Activated CD4-positive, alpha-beta memory T cell treated with anti-CD3 and anti-CD28 coated beads, Interleukin-2, amount 10 ng/mL, durations not matched to agents 7 days and 5 days (primary cell): ENCODE measurements at places on chromosomes 5 and 9. TPM values are rescaled to one million over a fixed set of nuclear protein-coding genes. Genes with fewer than 3 reads are reported as not detected.

DNA sequence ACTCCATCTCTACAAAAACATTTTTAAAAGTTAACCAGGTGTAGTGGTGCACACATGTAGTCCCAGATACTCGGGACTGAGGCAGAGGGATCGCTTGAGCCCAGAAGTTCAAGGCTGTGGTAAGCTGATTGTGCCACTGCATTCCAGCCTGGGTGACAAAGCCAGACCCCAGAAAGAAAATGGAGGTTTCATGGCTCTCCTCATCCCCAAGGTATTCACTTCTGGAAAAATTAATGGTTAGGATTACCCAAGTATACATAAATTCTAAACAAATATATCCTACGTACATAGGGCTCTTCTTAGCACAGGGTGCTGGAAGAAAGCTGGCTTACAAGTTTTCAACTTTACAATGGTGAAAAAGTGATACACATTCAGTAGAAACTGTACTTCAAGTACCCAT, 18.6 kb upstream of the RECK start:
- no peak overlapping the region for H3K27ac ChIP-seq
- H3K36me3 ChIP-seq = no peaks in the 10 kb centered on the region
- no peak for DNase-seq
- peaks cover 12% of the 10 kb centered on the region for H3K27me3 ChIP-seq
- no peak overlapping the region for H3K4me3 ChIP-seq

IL9 gene
- not detected for total RNA-seq

- H3K36me3 ChIP-seq = no peaks in the 10 kb centered on the region
- H3K4me1 ChIP-seq = no peaks in the 10 kb centered on the region
- DNase-seq = no peak
- H3K4me3 ChIP-seq = no peak overlapping the region
Measured at GRCh38 chr5:174872271-174872670, 147.9 kb downstream of the MSX2 start.

- no peaks in the 10 kb centered on the region for H3K4me1 ChIP-seq
- peaks cover 10% of the 10 kb centered on the region for H3K27me3 ChIP-seq
- H3K4me3 ChIP-seq = no peak overlapping the region
- DNase-seq = no peak
Measured at GRCh38 chr5:78706381-78706780, 57.8 kb upstream of the LHFPL2 start.

DNA sequence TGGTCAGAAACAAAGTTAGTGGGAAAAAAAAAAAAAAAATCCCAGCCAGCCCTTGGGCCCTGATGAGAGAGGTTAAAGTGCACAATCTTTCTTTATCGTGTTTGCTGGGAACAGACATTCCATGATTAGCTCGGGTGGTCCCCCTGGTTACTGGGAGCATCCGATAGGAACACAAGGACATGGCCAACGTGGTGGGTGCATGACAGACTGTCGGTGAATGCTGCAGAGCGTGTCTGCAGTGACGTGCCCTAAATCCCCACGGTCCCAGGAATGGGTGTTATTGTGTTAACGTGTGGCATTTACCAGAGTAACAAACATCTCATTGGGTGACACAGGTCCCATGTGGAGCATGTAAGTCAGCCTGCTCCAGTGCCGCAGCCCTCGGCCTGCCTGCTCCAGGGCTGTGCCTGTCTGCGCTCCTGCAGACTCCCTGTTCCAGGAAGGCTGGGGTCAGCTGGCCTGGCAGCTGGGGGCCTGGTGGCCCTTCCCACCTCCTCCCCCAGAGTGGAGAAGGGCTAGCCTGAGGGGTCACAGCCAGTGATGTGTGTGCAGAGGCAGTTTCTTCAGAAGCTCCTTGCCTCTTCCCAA, 34.3 kb upstream of the TBC1D2 start:
- no peaks in the 10 kb centered on the region for H3K36me3 ChIP-seq
- no peak overlapping the region for H3K4me3 ChIP-seq
- no peak for DNase-seq
- no peak overlapping the region for H3K27ac ChIP-seq
- H3K27me3 ChIP-seq = peaks cover 7% of the 10 kb centered on the region

DNA sequence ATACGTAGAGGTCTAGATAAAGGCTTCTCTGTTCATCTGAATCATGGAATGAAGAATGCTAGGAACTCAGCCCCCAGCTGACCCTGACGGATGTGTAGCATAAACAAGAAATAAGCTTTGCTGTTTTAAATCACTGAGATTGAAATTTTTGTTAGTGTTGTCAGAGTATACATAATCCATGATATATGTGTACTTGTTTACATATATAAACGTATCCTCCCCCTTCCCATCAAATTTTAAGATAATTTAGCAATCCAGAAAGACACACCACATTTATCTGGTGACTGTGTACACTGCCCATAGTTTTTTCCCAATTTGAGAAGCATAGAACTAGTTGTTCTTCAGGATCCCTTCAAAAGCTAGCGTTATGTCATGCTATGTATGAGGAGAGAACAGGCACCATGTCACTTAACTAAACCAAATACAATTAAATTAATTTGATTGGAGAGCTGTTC, 80.8 kb upstream of the OSMR start:
- no peaks in the 10 kb centered on the region for H3K4me1 ChIP-seq
- no peaks in the 10 kb centered on the region for H3K36me3 ChIP-seq
- no peak overlapping the region for H3K4me3 ChIP-seq
- H3K27me3 ChIP-seq = peaks cover 13% of the 10 kb centered on the region
- H3K27ac ChIP-seq = no peak overlapping the region

DNA sequence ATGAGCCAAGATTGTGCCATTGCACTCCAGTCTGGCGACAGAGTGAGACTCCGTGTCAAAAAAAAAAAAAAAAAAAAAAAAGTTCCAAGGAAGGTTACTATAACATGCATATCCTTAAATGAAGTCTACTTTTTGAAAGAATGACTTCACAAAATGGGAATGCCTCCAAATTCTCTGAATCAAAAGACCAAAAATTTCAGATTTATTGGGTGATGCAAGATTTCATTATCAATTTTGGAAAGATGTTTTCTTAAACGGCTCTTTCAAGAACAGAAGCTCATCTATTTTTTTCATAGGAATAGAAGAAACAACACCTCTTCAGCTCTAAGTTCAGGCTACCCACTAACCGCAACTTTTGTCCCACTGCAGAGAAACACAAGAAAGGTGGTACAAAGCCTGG, 69.9 kb downstream of the AUH start:
- H3K36me3 ChIP-seq = peaks cover 61% of the 10 kb centered on the region
- no peak overlapping the region for H3K4me3 ChIP-seq
- H3K4me1 ChIP-seq = no peaks in the 10 kb centered on the region
- H3K27me3 ChIP-seq = no peaks in the 10 kb centered on the region

DNA sequence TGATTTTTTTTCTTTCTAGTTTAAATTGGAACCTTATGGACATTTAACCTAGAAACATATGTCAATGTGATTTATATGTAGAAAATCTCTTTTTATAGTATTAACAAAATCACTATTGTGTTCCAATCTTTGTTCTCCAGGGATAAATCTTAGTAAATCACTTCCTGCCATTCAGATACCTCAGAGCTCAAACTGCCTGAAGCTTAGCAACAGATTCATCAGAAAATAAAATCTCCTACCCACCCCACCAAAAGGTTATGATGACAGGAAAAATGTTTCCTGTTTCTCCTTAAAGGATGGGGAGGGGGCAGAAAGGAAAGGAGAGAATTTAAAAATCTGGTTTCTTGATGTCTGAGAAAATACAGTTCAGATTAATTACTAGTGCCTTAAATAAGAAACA, 105.0 kb upstream of the TUT7 start:
- H3K4me1 ChIP-seq = no peaks in the 10 kb centered on the region
- DNase-seq = no peak
- H3K36me3 ChIP-seq = no peaks in the 10 kb centered on the region
- peaks cover 6% of the 10 kb centered on the region for H3K27me3 ChIP-seq

DNA sequence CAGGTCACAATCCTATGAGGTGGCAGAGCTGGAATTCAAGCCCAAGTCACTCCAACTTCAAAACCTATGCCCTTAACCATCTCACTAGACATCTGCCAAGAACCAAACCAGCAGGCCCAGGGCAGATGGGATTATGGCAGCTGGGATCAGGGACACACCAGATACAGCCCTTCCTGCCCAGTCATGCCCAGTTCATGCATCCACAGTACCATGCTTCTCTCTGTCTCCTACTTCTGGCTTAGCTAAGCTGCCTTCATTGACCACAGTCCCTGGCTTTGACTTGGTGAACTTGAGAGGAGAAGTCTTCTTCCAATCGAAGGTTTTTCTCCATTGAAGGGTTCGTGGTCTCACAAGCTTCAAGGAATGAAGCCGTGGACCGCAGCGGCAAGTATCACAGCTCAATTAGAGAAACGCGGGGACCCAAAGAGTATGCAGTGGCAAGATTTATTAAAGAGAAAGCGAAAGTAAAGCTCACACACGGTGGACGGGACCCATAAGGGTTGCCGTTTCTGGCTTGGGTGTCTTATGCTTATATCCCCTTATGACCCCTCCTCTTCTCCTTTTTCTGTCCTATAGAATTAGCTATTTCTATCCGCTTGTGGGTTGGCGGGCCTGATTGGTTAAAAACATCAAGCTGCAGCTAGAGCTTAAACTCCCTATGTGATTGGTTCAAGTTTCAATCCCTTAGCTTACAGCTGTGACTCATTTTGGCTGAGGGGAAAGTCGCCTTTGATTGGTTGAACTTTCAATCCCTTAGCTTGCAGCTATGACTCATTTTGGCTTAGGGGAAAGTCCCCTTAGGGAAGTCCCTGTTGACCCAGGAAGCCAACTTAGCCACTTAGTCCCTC, 101.2 kb downstream of the TRIM36 start:
- peaks cover 12% of the 10 kb centered on the region for H3K27me3 ChIP-seq
- DNase-seq = peak; percentile 19
- H3K4me3 ChIP-seq = peak overlapping the region; percentile 11
- no peaks in the 10 kb centered on the region for H3K36me3 ChIP-seq
- H3K4me1 ChIP-seq = peaks cover 16% of the 10 kb centered on the region
- no peak overlapping the region for H3K27ac ChIP-seq

DNA sequence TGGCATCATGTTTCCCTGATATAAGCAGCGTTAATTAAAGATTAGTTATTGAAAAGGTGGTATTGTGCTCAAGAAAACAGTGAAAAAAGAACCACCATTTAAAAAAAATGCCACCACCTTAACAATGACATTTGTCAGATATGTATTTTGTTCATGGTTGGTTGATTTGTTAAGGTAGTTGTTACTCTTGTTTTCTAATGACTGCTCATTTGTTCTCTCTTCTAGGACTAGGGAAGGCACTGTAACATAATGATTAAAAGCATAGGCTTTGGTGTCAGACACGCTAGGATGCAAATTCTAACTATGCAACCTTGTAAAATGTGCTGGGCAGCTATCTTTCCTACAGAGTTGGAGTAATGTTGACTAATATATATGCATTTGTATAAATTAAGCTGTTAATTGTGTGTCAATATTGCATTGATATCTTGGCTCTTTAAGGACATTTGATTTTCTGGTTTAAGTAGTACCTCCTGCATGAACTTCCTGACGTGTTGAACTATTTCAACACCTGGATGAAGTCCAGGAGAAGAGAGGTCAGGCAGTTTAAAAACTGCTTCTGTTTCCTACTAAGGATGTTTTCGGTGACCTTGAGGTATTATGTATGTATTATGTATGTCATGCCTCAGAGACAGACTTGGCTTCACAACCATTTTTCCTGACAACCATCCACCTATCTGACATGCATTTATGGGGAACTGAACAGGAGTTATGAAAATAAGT, 77.8 kb downstream of the MUSK start:
- H3K4me1 ChIP-seq = no peaks in the 10 kb centered on the region
- no peak overlapping the region for H3K27ac ChIP-seq
- no peak overlapping the region for H3K4me3 ChIP-seq

DNA sequence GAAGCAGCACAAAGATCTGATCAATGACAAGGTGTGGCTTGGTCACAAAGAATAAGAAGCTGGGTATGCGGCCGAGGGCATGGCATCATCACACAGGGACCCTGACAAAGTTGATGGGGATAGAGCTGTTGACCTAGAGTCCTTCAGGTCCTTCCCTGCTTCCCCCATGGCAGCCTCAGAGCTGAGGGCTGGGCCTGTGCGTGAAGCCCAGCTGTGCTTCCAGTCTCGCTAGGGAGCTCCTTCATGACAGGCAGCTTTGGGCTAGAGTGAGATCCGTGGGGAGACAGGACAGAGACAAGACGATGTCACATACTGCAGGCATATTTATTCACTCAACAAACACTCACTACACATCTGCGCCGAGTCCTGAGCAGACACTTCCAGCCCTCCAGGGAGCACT, 56.4 kb upstream of the NEURL1B start:
- peaks cover 19% of the 10 kb centered on the region for H3K27me3 ChIP-seq
- no peak overlapping the region for H3K4me3 ChIP-seq
- no peaks in the 10 kb centered on the region for H3K36me3 ChIP-seq
- no peak for DNase-seq
- no peaks in the 10 kb centered on the region for H3K4me1 ChIP-seq

- no peaks in the 10 kb centered on the region for H3K36me3 ChIP-seq
- peaks cover 6% of the 10 kb centered on the region for H3K27me3 ChIP-seq
- no peaks in the 10 kb centered on the region for H3K4me1 ChIP-seq
- DNase-seq = no peak
- no peak overlapping the region for H3K4me3 ChIP-seq
Measured at GRCh38 chr5:180338001-180338707, 15.0 kb downstream of the GFPT2 start.

- H3K4me1 ChIP-seq = peaks cover 9% of the 10 kb centered on the region
- H3K27me3 ChIP-seq = peaks cover 2% of the 10 kb centered on the region
- no peak overlapping the region for H3K4me3 ChIP-seq
- H3K27ac ChIP-seq = no peak overlapping the region
Measured at GRCh38 chr5:96053063-96053735, 91.5 kb upstream of the ELL2 start.

DNA sequence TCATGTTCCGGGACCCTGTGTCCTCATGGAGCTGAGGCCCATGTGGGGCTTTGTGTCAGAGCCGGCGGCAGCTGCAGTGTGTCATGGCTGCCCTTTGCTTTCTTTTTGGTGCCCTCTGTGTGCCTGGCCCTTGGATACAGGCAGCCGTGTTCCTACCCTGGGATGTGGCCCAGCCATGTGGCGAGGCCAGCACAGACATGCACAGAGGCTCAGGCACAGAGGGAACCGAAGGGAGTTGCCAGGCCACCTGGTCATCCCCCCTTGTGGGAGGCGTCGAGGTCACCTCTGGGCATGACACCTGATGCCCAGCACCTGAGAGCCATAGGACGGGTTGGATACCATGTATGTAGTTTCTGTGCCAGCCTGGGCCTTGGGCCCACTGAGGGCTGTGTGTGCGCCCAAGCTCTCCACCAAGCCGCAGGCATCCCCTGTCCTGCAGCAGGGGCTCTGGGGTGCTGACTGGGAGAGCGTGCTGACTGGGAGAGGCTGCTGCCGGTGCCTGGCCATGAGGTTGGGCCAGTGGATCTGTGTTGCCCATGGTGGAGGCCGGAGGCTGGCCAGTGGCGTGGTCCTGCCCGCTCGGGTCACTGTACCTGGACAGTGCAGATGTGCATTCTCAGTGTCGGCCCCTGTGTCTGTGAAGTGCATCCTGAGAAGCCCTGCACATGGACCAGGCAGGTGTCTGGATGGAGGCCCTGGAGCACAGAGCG, 4.8 kb downstream of the NKD2 start:
- no peak overlapping the region for H3K4me3 ChIP-seq
- no peaks in the 10 kb centered on the region for H3K36me3 ChIP-seq
- peaks cover 5% of the 10 kb centered on the region for H3K4me1 ChIP-seq
- no peak overlapping the region for H3K27ac ChIP-seq
